KBM-7 (cell line): ENCODE measurements at places on chromosomes 4 and X.

DNA sequence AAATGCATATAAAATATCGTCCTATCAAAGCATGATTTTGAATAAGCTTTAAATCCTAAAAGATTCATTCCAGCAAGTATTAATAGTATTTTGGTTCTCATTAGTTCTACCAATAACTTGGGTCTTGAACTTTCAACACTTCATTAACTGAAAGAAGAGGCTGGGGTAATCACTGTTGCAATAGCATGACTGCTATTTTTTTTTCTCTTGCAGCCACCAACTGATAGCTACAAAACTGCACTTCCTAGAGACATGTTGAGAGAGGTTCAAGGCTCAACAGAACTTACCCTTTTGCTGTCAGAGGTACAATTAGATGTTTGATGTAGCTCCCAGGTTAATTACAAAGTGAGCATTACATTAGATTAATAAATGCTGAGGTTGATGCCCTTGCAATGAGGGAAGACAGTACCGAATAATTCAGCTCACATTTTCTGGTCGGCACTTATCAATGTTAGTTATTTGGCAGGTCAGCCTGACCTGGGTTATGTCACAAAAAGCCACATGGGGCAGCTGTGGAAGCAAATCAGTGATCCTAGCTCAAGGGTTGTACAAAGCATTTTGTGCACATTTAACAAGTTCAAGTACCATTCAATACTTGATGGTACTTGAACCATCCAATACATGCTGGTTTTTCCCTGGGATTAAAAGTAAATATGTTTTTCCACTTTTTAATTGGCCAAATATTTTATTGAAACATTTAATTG is 29.9 kb upstream of the TET2 start:
- DNase-seq, result no peak

- no peak for DNase-seq
Observed at GRCh38 chr4:173782660-173783059, 252.6 kb upstream of the HAND2 start.

DNA sequence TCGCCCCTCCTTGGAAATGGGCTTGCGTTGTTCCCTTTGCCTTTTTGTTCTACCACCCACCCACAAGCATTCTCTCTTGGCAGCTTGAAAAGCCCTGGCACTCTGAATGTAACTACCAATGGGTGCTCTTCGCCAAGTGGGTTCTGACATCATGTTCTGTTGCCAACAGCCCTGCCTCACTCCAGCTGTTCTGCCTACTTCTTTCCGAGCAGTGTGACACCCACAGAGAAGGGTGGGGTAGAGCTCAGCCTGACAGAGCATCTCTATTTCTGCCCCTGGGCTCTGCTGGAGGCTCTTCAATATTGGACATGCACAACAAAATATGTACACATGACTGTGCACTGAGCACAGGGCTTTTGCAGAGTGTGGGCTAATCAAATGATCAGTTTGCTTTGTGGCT is 15.6 kb upstream of the EXOSC9 start:
- no peak for DNase-seq

DNA sequence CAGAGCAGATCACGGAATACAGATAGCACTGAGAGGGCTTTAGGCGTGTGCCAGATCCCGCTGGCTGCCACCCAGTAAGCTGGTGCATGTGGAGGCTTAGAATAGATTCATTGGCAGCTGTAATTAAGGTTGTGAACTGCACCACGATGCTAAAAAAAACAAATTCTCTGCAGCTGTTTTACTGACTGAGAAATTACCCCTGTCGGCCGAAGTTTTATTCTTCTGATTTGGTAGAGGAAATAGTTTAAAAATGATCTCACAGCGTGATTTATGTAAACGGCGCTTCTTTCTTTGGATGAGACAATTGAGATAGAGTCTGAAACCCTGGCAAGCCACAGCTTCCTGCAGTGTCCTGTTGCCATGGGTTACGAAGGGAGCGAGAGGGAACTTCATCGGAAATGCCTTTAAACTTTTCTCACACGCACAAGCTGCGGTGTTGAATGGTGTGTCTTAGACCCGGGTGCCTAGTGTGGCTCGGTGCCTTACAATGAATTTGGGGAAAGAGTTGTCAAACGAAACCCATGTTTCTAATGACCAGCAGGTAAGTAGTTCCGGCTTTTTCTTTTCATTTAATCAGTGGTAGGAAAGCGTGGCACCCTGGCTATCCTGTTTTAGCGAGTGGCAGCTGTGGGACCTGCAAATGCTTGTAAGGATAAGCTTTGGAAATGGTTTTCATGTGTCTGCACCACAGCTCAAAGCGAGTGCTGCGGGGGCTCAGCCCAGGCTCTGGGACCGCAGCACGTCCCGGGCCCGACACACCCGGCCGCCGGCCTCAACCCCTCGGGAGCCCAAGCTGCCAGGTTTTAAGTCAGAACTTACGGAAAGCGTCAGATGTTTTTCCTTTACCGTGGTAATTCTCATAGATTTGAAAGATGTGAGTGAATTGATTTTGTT is 71.7 kb upstream of the HGFAC start:
- peak; percentile 88 for DNase-seq

GRCh38 chr4:132344924-132345828 is 803.9 kb upstream of the PCDH10 start:
- no peak for DNase-seq

DNA sequence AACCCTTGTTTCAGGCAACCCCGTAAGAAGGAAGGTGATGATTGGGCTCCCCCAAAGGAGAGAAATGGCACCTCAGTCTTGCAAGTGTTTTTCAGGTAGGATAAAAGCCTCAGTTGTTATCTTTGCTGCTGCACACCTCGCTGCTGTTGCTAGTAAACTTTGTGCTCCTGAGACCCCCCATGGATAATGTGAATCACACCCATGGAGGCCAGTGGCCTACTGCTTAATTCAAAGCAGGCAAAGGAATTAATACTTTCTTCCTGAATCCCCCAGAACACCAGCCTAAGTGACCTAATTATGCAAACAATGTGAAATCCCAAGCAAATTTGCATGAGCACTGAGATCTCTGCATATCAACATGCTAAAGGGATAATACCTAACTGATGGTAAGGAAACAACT is 337.5 kb downstream of the GRIA2 start:
- DNase-seq, result no peak

DNA sequence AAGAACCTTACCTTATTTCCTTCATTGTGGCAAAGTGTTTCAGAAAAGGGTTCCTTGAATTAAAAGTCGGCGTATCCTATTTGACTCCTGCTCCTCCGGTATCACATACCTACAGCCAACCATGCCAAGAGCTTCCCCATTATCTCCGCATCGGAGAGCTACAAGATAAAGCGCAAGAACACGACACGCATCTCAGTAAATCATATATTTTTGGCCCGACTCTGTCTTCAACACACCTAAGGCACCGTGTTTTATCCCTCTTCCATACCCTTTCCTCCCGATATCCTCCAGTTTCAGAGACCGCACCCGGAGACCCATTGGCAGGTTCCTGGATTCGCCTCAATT is 497 bp upstream of the THAP9 start:
- DNase-seq, result no peak

GRCh38 chr4:41692717-41693345 is 55.7 kb downstream of the PHOX2B start:
- DNase-seq, result peak; percentile 67

DNA sequence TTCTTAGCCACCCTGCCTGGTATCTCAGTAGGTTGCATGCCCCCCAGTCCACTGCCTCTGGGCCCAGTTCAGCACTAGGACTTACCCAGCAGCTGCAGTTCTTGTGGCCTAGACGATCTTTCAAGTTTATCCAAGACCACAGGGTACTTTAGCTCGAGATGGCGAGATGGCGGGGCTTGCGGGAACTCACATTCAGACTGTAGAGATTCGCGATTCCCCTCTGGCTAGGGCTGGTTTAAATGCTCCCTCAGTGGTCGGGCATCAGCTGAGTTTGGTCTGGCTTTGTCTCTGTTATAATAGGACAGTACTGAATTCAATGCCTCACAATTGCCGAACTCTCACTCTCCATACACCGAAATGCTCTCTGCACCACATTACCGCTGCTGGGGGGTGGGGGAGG is 18.4 kb upstream of the RFC1 start:
- no peak for DNase-seq

DNA sequence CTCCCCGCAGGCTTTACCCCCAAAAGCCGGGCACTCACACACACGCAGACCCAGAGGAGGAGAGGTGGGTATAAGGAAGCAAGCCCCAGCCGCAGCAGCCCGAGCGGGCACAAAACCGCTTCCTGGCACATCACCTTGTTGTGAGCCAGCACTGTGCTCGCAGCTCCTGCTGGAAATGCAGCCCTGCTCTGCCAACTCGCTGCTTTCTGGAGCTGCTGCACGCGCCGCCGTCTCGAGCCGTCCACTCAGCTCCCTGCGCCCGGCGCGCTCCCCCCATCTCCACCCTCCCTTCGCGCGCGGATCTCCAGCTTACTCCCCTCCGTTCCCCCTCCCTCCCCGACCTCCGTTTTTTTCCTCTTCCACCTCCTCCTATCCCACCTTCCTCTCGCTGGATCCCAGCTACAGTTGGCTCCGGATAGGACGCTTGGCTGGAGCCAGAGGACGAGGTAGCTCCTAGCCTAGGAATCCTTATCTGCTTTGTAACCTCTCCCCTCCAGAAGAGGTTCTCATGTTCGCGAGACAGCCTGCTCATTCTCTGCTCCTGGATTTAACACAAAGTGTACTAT is at the start of gene SPOCK3:
TSS of gene SPOCK3 (minus strand) at position 179 of the 566 bp plus-strand sequence.
- DNase-seq, result peak; percentile 28

DNA sequence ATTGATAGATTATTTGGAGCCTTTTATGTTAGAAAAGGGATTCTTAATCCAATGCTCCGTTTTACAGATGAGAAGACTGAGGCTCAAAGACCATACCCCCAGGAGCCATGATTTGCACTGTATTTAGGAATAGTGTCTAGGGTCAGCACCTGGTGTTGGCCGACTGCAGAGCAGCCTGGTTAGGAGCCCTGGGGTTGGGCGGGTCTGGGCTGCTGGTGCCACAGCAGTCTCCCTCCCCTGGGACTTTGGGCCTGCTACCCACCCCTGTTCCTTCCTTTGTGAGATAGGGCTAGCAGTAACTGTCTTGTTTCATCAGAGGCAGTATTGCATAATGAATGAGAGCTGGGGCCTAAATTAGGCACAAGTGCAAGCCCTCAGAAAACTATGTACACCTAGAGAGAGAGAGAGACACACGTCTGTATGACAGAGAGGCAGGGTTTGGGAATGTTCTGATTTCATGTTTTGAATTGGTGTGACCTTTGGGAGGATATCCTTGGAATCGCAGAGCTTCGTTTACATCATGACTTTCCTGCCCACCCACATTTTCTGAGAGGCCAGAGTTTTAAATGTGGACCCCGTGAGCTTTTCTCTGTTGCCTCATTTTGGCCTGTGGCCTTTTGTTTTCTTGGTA is 111.7 kb downstream of the PTTG2 start:
- no peak for DNase-seq

GRCh38 chr4:182306792-182307507 is 63.7 kb downstream of the TENM3 start:
- DNase-seq, result no peak

DNA sequence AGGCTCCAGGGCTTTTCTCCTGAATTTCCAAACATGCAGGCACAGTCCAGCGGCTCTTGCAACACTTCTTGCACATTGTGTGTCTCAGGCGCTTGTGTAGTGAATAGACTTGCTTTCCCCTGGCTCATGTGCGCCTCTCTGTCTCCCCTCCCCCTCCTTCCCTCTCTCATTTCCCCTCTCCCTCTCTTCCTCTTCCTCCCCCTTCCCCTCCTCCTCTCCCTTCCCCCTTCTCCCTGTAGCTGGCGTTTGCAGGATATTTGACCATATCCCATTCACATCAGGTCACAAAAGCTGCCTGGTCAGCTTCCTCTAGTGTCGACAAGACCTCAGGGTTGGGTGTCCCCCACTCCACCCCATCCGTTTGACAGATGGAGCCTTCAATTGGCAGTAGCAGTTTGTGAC is 2.4 kb downstream of the CHST7 start:
- DNase-seq, result peak; percentile 54

DNA sequence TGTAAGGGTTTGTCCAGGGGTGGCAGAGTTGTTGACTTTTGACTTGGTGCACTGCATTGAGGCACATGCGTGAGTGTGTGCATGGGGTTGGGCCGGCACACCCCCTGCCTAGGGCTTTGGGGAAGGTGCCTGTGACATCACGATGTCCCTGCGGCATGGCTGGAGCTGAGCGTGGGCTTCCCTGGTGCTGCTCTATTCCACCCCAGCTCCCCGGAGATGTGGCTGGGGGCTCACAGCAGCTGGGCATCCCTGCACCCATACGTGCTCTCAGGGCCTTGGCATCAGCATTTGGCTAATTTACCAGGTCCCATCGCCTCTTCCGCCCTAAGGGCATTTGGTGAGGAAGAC is 5.7 kb downstream of the PSAPL1 start:
- no peak for DNase-seq

GRCh38 chr4:167784826-167785225 is 307.5 kb upstream of the ANXA10 start:
- DNase-seq, result no peak

DNA sequence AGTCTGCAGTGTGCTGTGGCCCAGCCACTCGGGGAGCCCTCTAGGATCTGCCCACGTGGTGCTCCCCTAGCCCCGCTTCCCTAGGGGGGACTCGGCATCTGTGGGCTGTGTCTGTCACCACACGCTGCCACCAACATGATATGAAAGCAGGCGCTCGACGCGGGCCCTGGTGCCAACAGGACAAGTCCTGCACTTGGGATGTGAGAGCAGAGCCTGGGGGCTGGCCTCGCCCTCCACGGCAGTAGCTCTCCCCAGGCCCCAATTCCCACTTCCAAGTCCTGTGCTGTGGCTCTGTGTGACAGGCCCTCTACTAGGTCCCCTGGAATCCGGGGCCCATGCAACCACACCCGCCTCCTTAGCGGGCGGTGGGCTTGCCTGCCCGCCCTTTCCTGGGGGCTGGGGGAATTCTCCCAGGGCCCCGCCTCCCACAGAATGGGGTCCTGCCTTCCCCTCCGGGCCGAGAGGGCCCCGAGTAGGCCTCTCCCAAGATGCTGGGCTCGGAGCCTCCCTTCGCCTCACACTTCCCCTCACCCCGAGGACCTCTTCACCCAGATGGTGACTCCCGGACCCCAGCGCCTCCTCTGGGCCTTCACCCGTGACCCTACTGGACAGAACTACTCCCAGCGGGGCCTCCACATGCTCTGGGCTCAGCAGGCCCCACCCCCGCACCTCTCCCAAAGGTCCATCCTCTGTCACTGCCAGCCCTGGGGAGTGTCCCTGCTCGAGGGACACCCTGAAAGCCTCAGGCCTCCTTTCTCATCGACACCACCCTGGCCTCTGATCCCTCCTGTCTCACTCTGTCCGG is 11.2 kb downstream of the LRPAP1 start:
- DNase-seq, result no peak

DNA sequence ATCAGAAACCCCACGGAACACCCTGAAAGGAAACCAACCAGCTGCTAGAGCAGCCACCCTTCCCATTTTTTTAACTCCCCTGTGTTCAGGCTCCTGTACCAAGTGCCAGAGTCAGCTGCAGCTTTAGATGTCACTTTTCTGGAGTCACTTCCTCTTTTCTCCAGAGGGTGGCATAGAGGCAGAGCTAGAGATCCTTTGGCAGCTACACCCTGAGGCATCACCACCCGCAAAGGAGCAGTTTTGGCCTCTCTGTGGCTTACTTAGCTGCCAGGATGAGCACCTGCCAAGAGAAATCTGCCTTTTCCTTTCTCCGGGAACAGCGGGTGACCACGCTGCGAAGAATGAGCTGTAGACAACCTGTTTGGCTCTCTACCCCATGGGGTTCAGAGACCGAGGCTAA is 58.0 kb upstream of the CHRDL1 start:
- peak; percentile 48 for DNase-seq
